ENCODE measurements at places on chromosomes 12 and 14.

- no peak for DNase-seq
Observed at GRCh38 chr12:67594888-67595287, 53.7 kb upstream of the DYRK2 start.

DNA sequence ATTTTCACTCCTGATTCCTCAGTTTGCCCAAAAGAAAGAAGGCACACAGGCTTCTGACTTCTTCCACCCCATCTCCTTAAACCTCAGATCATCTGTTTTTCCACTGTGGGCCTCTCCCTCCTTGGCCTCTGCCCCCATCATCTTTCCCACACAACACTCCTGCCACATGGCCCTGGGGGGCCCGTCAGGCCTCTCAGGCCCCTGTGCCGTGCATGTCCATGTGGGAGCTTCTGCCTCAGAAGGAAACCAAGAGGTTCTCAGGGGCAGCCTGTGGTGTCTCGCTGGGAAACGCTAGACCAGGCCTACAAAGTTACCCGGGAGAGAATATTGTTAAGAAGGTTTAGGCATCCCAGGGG lies 8.0 kb downstream of the KLHL33 start:
- no peak for DNase-seq

DNA sequence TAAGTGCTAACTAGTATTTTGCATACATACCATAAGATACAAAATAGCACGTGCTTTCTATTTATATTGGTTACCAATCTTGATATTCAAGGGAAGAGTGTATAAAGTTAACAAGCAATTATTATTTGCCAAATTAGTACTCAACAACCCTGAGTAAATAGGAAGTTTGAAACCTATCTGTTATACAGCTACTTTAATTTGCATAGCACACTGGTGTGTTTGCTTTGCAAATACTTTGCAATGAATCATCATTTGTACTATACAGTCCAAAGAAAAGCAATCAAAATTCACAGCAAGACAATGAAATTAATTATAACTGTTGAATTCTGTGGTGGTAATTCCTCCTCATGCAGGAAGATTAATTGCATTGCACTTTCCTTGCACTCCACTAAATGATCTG lies 469.1 kb downstream of the PRKD1 start:
- no peak for DNase-seq

DNA sequence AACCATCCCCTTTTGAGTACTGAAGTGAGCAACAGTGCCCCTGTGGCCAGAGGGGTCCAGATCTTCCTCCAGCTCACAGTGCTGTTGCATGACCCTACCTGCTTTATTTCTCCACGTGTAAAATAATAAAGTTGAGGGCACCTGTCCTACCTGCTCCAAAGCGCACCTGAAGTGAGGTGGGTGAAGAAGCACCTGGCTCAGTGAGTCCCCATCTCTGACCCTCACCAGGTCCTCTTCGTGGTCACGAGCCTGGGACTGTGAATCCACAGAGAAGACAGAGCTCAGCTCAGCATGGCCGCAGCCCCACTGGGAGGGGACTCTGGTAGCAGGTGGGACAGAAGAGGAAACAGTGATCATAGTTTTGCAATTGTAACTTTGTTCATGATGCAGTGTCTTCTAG lies 976.7 kb upstream of the TMEM132C start:
- DNase-seq, result no peak

DNA sequence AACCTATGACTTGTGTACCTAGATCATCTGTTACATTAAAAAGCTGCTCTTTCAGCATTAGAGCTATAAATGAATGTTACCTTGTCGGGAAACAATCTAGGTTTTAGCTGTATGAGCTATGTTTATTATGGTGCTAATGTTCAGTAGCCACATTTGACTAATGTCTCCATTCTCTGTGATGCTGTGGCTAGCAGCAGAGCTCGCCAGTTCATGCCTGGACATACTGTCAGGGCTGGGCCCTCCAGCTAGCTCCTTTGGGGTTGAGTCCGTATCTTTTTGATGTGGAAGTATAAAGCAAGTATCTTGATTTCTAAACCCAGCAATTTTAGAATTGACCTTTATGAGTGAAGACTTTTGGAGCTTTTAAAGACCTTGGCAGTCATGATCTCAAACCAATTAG lies 36.1 kb downstream of the USP44 start:
- no peak for DNase-seq

DNA sequence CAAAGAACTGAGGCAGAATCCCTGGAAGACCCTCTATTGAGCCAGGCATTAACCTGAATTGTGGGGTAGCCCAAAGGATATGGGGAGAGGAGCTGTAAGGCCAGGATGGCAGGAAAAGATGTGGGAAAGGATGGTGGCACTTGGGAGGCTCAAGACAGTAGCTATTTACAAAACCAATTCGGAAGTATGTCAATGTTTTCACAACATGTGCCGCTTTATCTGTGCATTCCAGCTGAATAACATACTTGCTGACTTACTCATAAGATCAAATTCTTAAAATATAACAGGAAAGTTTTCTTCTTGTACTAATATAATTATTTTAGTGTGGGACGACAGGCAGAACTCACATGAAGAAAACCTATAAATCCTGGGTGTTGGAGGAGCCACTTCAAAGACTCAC lies 10.6 kb downstream of the BBS10 start:
- DNase-seq, result no peak

DNA sequence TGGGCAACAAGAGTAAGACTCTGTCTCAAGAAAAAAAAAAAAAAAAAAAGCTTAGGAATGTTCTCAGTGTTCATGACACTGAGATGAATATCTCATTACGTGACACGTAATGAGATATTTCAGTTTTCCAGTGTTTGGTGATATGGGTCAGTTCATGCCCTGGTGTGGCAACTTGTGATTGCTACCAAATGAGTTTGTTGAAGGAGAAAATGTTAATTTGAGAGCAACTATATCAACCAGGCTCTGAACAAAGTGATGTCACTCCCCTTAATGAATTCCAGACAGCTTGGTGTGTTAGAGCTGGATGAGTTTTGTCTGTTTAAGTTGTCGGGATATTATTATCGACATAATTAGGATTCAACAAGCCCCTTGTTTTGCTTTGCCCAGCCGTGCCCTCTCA lies 211.7 kb downstream of the DPF3 start:
- no peak for DNase-seq

GRCh38 chr12:115078990-115079389 lies 395.0 kb upstream of the TBX3 start:
- DNase-seq, result no peak

- DNase-seq, result no peak
Observed at GRCh38 chr14:61652526-61653262, 42.6 kb upstream of the HIF1A start.

- no peak for DNase-seq
Observed at GRCh38 chr12:105261010-105261409, 25.0 kb upstream of the APPL2 start.

- DNase-seq, result no peak
Observed at GRCh38 chr12:80715713-80716249, 931 bp upstream of the MYF5 start.

- DNase-seq, result no peak
Observed at GRCh38 chr12:100268835-100269564, 2.0 kb downstream of the SCYL2 start.

GRCh38 chr12:64193931-64194330 lies 28.2 kb downstream of the KICS2 start:
- no peak for DNase-seq

DNA sequence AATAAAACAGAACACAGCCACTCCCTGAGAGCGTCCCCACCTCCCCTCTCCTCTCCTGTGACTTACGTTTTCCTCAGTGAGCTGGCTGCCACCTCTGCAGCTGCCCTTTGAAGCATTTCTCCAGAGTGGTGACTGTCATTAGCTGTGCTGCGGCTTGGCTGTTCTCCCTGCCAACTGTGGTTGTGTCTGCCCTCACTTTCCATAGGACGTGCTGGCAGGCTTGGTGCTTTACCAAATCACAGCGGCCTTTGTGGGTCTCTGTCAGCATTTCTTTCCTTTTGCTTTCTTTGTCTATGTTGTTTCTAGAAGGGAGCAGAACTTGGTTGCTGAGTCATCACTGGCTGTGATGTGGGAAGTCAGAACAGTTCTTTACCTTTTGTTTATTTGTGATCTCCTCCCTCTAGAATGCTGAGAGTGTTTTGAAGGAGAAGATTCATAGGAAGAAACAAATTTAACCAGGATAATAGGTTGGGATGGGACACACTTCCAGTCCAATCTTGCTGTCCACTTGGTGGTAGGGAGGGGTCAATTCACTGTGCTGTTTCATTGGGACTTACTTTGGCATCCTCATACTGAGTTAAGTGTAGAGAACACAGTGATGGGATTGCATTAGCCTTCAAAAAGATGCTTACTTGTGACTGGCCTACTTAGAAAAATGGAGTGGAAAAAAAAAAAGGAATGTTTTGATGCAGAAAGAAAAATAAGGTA lies 88.2 kb downstream of the TMX1 start:
- DNase-seq, result no peak

- DNase-seq, result no peak
Observed at GRCh38 chr12:55037351-55037987, 17.7 kb downstream of the NEUROD4 start.

- DNase-seq, result no peak
Observed at GRCh38 chr14:101066826-101067510, 163.4 kb upstream of the RTL1 start.

GRCh38 chr12:101823039-101823438 lies 7.7 kb downstream of the GNPTAB start:
- DNase-seq, result no peak

DNA sequence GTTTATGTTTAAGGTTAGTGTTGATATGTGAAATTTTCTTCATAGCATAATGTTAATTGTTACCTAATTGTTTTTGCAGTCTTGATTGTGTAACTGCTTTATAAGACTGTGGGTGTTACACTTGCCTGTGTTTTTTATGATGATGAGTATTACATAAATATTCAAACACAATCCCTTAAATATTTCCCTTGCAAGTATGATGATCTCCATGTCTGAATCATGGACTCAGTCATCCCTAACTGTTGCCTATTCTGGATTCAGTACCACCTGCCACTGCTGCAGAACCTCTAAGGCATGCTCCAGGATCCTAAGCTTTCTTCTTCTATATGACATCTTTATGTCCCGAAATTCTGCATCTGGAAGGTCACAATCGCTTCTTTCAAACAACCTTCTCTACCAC lies 246.3 kb upstream of the CLEC14A start:
- DNase-seq, result no peak

GRCh38 chr12:124179936-124180607 lies 114.8 kb upstream of the RFLNA start:
- no peak for DNase-seq

- no peak for DNase-seq
Observed at GRCh38 chr14:103729496-103730448, 14.2 kb downstream of the ZFYVE21 start.

DNA sequence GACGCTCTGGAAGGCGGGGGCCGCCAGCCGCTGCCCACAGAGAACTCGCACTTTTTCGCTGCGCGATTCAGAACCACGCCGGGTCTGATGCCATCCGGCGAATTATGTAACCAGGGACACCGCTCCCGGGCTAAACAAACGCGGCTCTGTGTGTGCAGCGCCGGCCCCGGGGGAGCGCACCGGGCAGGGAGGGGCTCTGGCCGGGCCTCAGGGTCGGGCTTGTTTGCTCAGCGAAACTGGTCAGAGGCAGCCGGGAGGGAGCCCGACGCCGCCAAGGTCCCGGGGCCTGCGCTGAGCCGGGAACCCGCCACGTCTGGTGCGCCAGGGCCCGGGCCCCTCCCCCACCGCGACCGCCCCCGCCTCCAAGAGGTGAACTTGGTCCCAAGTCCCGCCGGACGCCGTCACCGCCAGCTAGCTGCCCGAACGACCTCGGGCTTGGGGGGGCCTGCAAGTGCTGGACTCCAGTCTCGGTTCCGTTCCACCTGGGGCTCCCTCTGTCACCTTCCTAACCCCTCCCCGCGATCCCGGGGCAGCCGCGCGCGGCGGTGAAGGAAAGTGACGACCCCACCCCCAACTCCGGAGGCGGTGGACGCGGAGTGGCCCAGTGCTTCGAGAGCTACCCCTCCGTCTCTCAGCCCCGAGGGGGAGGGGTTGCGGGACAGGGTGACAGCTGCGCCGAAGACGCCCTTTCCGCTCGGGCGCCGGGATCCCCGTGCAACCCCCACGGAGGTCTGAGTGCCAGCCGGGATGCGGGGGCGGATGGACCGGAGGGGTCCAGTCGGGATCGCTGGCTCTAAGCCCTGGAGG lies 848 bp downstream of the CTDSP2 start:
- DNase-seq, result no peak

GRCh38 chr12:79933532-79934264 lies 1.2 kb downstream of the PPP1R12A start:
- DNase-seq, result no peak

Data from stimulated activated CD8-positive, alpha-beta memory T cell treated with anti-CD3 and anti-CD28 coated beads, Interleukin-4, amount 100 ng/mL, for 4 hours (primary cell).